Activated T-cell treated with anti-CD3 and anti-CD28 coated beads, Interleukin-2, amount 50 U/mL, for 1 hour (primary cell): ENCODE measurements at places on chromosomes 3 and 15.

DNA sequence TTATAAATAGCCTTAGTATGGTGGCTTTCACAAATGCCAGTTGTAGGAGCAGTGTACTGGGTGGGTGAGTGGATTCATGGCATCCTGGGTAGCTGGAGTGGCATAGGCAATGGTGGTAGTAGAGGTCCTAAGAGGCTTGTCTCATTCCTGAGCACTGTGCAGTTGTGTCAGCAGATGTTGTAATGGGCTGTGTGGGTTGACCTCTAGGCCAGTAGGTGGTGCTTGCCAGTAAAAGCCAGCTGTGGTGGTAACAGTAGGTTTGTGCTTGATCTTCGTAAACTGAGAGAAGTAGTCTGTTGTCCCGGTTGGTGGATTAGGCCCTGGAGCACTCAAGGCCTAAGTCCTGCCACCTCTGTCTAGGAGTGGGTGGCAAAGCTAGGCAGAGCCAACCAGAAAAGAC lies 149.7 kb upstream of the SUCLG2 start:
- DNase-seq = no peak

- DNase-seq = no peak
These were observed 26.1 kb upstream of the NECTIN3 start for GRCh38 chr3:111045564-111045963.

- DNase-seq = no peak
These were observed 330.3 kb upstream of the CFAP20DC start for GRCh38 chr3:59380146-59380545.

DNA sequence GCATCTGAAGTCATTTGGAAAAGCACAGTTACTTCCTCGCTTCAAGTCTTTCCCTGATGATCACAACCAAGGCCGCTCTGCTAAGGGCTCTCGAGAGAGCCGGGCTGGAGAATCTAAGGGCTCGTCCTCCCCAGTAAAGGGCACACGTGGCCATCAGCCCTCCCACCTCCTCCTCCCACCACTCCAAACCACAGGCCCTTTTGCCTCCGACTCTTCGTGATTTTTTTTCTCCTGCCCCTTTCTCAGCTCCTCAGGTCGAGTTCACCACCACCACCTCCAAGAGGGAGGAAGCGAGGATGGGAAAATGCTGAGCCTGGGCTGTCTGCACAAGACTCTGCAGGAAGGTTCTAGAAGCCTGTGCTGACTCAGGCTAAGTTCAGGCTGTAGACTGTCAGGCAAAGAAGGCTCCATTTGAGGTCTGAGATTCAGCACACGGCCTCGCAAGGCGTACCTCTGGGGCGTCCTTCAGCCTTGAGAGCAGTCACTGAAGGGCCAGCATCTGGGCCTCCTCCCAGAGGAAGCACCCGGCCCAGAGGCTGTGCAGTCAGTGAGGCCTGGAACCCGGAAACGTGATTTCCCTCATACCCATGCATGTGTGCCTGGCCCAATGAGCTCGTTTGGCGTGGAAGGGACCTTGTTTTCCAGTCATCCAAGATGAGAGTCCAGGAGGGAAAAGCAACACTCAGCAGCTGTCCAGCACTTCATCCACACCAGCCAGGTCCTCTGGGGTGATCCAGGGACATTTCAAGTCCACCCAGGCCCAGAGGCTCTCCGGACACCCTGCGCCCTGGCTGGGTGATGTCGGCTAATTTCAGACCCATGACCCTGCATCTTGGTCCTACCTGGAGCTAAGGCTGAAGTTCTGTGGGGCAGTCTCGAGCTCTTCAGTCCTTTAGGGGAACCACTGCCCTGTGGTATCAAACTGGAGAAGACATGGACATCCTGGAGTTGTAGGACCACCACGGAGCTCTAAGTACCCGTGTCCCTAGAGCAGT lies 196.8 kb downstream of the XXYLT1 start:
- DNase-seq = peak; percentile 12

DNA sequence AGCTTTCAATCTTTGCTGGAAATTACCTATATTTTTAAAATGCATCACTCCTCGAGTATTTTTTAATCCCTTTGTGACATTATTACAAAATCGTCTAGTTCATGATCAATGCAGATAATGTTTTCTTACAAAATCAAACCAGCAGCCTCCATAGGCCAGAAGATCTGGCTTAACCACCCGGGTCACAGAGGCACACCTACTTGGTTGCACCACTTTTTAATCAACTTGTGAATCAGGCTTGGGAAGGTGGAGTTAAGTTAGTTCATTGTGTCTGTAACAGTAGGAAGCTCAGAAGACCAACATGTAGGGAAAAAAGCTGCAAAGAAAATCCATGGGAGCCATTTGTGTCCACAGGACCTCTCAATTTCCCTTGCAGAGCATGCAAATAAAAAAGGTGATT lies 148.0 kb downstream of the TP63 start:
- DNase-seq = no peak

- no peak for DNase-seq
These were observed 6.4 kb downstream of the CLN6 start for GRCh38 chr15:68223171-68223570.

GRCh38 chr15:74060251-74060650 lies 22.1 kb downstream of the GOLGA6A start:
- DNase-seq = peak; percentile 7

GRCh38 chr3:73448041-73448440 lies 176.7 kb downstream of the PDZRN3 start:
- DNase-seq = no peak

GRCh38 chr3:122019493-122019892 lies 2.6 kb downstream of the ILDR1 start:
- DNase-seq = no peak

DNA sequence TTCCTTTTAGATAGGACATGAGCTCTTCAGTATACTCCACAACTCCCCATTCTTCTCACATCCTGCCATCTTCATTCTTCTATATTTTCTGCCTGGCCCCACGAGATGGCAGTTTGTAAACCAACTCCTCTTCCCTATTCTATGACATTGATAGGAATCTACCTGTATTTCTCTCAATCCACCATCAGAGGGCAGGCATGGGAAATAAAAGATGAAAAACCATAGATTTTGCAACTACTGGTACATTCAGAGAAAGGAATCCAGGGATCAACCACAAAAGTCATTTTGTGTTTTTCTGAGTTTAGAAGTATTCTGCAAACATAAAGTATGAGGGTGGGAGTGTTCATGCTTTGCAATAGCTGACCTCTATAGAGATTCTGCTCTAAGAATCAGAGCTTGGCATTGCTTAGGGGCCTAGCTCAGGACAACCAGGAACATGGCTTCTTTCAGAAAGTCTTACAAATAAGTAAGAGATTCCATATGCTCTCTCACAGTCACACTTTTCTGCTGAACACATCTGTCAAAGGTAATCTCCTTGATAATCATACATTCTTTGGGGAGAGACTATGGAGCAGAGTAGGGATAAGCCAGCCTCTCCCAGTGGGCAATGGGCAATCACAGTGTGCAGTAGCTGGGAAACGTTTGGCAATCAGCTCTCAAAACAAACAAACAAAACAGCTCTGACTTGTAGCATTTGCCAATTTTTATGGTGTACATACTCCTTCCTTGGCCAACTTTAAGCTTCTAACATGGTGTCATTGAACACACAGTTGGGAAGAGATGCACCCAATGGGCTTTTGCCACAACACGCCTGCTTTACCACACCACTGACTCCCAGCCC lies 43.1 kb upstream of the SLC25A36 start:
- no peak for DNase-seq

DNA sequence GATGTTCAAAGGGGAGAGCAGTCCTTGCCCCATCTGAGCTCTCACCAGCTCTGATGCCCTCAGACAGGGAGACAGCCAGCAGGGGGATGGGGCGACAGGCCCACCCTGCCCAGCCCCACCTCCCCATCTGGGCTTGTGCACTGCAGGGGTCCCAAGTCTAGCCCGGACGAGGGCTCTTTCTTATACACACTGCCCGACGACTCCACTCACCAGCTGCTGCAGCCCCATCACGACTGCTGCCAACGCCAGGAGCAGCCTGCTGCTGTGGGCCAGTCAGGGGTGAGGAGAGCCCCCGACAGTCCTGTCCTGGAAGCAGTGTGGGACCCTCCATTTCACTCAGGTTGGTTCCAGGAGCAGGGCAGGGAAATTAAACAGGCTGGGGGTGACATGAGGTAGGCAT lies 73.9 kb downstream of the BOC start:
- DNase-seq = no peak

GRCh38 chr3:160006282-160007163 lies 17.9 kb downstream of the IL12A start:
- DNase-seq = no peak

DNA sequence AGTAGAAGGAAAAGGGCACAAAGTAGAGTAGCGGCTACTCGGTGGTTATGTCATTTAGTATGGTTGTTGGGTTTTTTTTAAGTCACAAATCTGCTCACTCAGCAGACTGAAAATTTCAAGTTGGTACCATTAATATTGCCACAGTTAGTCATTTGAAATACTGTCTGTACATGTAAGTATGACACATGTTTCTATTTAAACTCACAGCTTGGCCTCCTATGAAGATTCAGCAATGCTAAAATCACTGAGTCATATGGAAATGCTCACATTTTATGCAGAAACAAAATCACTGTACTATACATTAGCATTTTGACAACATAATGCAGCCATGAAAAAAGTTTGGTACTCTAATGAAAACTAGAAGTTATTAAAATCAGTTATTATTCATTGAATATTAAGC lies 571.9 kb downstream of the TAFA4 start:
- no peak for DNase-seq

DNA sequence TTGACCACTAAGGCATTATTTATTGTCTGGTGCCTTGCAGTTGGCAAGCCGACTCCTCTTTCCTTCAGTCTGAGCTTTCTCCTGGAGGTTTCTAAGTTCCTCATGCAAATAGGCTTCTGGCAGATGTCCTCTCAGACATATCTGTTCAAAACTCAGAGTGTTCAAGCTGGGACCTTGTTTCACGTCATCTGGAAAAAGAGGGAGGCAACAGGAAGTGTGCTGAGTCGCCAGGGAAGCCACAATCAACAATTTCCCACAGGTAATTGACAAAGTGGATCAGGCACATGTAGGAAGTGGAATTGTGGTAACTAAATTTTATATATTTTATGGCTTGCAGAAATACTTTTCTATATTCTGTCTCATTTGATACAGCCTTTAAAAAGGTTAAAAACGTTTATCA lies 14.6 kb downstream of the SCG5 start:
- DNase-seq = no peak

GRCh38 chr3:106542101-106542769 lies 673.4 kb upstream of the CBLB start:
- no peak for DNase-seq

DNA sequence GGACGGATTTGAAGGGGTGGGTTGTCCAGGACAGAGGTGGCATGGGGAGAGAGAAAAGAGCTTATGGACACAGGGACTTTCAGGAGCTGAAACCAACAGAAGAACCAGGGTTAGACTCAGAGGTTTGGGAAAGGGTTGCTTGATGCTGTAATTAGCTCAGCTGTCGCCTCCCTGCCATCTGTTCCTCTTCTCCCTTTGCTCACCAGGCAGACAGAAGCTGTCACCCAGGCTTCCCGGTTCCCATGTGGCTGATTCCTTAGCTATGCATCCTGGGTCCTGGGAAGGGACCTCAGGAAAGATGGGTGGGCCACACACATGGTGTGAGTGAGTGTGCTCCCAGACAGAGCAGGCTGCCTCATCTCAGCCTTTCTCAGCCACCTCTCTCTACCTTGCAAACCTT lies 14.1 kb downstream of the PTPN23 start:
- DNase-seq = no peak

DNA sequence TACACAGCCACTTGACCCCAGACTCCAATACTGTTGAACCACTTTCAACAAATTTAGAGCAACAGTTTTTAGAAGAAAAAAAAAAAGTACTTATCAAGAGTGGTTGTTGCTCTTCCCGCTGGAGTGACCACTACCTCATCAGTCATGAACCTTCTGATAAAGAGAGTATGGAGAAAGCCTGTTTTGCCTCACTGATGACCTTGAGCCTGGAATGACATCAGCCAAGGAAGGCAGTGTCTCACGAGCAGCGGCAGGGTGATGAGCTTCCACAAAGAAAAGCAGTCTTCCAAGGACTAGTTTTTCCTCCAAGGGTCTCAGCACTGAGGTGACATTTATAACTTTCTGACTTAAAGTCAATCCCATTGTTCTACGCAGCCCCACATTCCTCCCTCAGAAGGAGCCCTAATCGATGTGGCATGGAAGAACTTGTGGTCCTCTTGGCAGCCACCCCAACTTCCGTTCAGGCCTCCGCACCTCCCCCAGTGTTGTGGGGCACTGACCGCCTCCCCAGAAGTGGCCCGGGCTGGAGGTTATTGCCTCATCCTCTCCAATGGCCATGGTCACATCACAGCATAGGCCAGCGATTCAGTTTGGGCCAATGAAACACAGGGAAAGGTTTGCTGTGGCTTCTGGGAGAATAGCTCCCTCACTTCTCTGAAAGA lies 1.8 kb upstream of the CYP11A1 start:
- no peak for DNase-seq

GRCh38 chr15:84598250-84598649 lies 2.6 kb upstream of the ZSCAN2 start:
- no peak for DNase-seq

GRCh38 chr3:122931636-122932035 lies 95.9 kb downstream of the SEMA5B start:
- DNase-seq = no peak

- DNase-seq = no peak
These were observed 30.8 kb downstream of the ARHGEF26 start for GRCh38 chr3:154151969-154152368.

DNA sequence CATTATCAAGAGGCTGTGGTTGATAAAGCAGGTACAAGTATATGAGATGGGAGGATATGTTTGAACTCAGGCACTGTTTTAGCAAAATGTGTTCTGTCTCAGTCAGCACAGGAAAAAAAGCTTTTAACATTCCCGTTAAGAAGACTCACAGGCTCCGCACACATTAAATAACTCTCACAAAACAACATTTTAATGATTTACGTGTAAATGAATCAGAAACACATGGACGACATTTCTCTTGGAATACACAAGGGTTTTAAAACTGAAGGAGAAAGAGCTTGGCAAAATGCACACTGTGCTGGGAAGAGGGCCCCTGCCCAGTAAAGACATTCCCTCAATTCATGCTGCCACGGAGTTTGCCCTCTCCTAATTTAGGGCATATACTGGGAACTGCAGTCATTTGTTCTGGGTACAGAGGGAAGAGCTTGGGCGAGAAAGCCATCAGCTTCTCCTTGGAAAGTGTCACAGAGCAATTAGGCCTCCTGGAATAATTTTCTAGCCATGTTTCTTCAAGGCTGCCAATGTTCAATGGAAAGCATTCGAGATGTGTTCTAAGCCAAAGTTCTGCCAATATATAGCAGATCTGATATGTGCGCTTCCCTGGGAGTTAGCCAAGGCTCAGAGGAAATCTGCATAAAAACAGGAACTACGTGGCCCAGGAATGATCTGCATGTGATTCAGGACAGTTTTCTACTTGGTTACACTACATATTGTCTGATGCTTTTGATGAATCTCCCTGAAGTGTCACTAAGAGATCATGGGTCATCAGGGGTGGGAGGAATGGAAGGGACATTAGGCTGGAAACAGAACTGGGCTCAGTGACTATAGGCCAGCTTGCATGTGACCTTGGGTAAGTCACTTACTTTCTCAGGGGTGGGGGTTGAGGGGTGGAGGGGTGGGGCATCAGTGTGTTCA lies 2.2 kb upstream of the MASP1 start:
- no peak for DNase-seq
